Effector memory CD4-positive, alpha-beta T cell (primary cell): ENCODE measurements at places on chromosomes 4 and X.

DNA sequence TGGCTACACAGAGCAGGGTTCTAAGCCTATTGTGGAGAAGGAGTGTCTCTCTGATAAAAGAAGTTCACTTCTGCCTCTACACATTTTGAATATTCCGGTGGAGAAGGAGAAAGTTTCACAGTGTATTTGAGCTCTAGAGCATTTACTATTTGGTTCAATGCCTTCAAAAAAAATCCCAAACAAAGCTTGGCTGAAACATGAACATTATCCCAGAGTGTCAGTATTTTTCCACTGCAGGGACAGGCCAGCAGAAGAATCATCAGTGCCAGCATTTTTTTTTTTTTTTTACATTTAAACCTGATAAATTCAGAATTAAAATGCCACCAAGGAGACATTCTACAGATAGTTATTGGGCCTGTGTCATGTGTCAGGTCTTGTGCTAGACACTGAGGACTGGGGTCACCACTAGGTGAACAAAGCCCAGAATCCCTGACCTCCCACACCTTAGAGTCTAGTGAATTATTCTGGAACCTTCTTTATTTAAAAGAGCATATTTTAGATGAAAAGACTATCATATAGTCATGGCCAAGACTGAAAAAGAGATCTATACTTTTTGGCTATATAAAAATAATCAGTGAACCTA, 48.0 kb upstream of the NAP1L5 start:
- DNase-seq, result no peak

GRCh38 chr4:26321373-26322221, 783 bp downstream of the RBPJ start:
- DNase-seq, result no peak

GRCh38 chr4:22478426-22478825, 37.4 kb downstream of the ADGRA3 start:
- DNase-seq, result no peak

DNA sequence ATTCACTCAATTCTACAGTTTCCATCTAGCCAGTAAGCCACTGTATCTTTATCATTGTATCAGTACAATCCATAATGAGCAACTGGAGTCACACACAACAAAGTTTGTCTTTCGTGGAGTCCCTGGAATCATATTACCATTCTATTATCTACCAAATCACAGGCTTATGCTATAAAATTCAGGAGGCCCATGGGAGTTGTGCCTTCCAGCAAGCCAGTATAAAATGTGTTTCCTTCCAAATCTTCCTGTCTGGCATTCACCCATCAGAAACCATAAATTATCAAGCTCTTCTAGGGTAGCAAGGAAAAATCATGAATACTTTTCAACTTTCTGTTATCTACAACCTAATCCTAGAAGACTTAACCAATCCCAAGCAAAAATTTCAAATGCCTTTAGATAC, 1383.3 kb upstream of the PCDH7 start:
- no peak for DNase-seq

- no peak for DNase-seq
These were observed 10.9 kb upstream of the MAN2B2 start for GRCh38 chr4:6563935-6564645.

DNA sequence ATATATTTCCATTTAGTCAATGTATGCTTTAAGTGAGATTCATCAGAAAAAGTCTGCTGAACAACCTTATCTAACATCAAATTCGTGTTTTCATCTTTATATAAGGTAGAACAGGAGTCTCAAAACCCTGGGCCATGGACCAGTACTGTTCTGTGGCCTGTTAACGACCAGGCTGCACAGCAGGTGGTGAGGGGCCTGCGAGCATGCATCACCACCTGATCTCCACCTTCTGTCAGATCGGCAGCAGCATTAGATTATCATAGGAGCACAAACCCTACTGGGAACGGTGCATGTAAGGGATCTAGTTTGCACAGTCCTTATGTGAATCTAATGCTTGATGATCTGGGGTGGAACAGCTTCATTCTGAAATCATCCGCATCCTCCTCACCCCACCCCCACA, 3.2 kb downstream of the CTSO start:
- DNase-seq, result no peak

DNA sequence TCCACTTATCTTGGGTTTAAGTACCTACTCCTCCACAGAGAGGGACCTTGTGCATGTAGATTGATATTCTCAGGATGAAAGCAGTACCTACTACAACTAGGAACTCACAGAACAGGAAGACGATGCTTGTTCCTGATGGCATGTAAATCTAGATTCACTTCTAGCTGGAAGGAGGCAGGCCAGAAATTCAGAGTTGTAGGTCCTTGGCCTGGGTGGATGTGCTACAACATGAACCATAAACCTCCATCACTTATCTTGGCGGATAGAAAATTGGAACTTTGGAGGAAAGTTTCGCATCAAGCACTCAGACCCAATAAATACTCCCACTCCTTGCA, 9.3 kb upstream of the SMIM20 start:
- no peak for DNase-seq

DNA sequence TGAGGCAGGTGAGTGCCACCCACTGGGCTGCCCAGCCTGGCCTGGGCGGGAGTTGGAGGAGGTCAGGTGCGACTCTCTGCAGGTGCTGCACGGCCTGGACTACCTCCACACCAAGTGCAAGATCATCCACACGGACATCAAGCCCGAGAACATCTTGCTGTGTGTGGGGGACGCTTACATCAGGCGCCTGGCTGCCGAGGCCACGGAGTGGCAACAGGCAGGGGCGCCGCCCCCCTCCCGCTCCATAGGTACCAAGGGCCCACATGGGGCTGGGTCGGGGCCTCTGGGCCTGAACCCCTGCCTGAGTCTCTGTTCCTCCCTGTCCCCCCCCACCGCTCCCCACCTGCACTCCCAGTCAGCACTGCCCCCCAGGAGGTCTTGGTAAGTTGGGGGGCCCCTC, 2.0 kb downstream of the SRPK3 start:
- no peak for DNase-seq

- DNase-seq, result no peak
These were observed 449.1 kb downstream of the FAM133A start for GRCh38 chrX:94123062-94123461.

DNA sequence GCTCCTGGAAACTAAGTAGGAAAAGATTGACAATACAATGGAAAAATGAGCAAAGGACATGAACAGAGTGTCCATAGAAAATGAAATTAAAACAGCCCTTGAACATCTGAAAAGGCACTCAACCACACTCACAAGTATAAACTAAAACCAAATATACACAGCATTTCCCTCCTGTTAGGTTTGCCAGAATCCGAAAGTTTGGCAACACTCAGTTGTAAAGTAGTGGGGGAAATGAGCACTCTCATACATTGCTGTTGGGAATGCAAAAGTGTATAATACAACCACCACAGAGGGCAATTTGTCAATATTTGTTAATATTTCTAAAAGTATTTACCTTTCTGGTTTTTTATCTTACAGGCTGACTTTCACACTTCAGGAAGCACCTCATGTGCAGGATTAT, 84.2 kb upstream of the TMEM164 start:
- no peak for DNase-seq

DNA sequence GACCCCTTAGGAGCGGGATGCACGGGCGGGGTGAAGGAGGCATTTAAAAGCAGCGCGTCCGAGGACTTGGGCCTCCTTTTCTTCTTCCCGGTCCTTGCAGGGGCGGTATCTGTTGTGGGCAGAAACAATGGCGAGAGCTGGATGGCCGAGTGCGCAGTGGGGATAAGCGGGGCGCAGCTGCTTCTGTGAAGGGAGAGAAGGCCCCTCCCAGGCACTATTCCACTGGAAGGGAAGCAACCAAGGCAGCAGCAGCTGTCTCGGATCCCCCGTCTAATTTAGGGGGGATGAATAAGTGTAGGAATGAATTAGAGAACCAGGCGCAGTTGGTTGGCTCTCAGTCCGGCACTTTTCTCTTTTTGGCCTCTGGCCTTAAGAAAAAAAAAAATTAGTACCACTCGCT, 995 bp downstream of the SMARCA5 start:
- DNase-seq, result peak; percentile 2

DNA sequence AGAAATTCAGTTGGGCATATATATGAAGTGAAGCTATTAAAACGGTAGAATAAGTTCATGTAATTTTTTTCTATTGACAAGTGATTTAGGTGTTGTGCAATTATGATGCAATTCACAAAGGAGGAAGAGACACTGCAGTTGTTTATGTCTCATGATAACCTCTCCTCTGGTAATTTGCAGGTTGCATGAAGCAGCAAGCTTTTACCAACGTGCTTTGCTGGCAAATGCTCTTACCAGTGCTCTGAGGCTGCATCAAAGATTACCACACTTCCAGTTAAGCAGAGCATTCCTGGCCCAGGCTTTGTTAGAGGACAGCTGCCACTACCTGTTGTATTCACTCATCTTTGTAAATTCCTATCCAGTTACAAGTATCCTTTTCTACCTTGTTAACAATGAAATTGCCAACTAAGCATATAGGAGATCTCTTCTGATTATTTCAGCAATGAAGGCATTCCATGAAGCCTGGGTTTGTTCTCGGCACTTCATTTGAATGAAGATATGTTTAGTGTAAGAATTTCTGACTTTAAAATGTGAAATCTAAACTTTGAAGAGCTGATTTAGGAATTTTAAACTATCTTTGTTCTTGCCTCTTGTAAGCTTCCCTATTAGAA, 3.9 kb downstream of the TMEM33 start:
- DNase-seq, result no peak

- no peak for DNase-seq
These were observed 66.6 kb downstream of the ING2 start for GRCh38 chr4:183571350-183571941.

GRCh38 chr4:110371016-110371770, 104.8 kb upstream of the ENPEP start:
- no peak for DNase-seq

DNA sequence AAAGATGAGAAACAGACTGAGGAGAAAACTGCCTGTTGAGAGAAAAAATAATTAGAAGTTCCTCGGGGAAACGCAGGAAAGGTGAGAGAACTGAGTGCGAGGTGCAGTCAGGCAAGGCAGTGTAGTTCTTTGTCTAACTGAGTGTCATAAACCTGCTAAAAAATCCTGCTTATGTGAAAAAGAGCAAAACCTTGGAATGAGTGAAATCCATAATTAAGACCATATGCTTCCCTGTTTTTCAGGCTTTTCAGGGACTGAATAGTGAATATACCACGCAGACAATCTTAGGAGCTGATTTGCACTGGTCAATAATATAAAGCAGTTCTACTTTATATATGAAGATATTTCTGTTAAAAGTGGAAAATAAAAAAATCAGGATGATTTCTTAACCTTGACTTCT, 104.9 kb downstream of the RASGEF1B start:
- DNase-seq, result no peak

GRCh38 chr4:68176500-68176899, 46.8 kb upstream of the TMPRSS11F start:
- no peak for DNase-seq

DNA sequence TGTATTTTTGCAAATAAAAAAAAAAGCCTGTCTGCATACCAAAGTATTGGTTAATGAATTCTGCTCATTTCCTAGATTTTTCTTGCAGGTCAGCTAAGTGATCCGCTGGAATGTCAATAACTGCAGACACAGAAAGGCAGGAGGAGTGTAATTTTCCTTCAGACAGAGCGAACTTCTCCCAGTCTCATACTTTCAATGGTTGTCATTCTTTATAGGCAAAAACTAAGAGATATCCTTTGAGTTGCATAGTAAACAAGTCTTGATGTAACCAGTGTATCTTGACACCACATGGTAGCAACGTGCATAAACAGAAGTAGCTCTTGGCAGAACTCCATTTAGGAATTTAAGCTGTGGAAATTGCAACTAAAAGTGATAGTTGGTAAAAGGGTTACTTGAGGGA, 8.2 kb downstream of the CAPN6 start:
- DNase-seq, result no peak

DNA sequence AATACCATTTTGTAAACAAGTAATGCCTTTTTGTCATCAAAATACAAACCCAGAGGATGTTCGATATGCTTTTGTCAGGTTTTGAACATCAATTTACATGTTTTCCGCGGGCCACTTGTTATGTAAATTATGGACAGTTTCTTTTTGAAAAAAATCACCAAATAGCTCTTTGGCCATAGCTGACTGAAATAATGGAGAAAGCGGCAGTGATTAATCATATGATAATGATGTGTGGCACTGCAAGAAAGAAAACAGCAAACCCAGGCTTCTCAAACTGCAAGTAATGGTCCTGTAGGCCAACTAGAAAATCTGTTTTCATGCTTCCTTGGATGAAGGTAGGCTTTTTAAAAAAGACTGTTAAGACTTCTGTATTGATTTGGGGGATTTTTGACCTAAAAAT, 15.6 kb upstream of the SCML1 start:
- no peak for DNase-seq

DNA sequence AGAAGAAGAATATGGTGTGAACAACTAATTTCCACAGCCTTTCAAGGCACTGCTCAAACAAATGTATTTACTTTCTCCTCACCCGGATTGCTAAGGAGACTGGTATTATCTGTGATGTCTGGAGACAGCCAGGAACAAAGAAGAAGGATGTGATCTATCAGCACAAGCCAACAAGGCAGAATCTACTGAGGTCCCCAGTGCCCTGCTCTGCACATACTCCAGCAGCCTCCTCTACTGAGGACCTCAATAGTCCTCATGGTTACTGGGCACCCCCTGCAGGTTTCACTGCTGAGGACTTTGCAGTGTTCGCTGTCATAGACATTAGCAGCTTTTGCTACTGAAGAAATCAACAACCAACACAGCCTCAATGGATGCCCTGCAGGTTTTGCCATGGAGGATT, 930.1 kb downstream of the ADGRL3 start:
- no peak for DNase-seq

GRCh38 chr4:6198768-6199421, 1.5 kb downstream of the JAKMIP1 start:
- DNase-seq, result no peak

- DNase-seq, result no peak
These were observed 256.3 kb downstream of the KCNIP4 start for GRCh38 chr4:21692241-21692640.

DNA sequence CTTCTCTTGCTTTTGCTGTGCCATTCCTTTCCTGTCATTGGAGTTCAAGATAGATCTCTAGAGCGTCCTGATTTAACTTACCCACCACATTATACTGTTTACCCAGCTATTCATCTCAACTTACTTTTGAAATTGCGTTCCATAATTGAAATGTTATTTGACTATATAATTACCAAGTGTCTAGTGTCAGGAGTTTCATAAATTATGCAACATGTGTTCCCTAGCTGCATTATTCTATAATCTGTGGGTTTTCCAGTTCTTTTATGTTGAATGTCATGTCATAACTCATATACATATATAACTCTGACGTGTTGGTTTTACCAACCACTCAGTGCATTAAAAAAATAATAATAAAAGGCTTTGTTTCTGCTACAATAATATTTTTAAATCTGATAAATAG, 285.9 kb upstream of the ARSJ start:
- no peak for DNase-seq
